ENCODE measurements at places on chromosomes 7 and 10.

GRCh38 chr7:23205577-23205908 is 23.7 kb downstream of the NUP42 start:
- no peak for DNase-seq

DNA sequence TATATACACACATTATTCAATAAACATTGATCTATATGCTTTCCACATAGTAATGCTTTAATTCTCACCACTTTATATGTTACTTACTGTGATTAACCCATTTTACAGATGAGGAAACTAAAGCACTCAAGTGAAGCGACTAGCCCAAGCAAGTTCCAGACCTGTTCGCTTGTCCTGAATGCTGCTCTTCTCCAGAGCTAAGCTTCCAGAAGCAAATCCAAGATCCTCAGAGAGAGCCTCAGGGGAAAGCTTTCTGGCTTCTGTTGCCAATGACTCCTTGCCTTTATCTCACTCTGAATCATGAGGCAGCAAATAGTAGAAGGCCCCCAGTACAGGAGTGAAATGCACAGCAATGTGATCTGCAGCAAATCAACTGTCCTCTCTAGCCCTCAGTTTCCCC is 32.2 kb downstream of the XPNPEP1 start:
- DNase-seq, result no peak

GRCh38 chr7:8190119-8190895 is 71.7 kb downstream of the ICA1 start:
- DNase-seq, result peak; percentile 57

- no peak for DNase-seq
These were observed 81.9 kb downstream of the NUDCD3 start for GRCh38 chr7:44408596-44408995.

GRCh38 chr7:120091807-120092206 is 181.2 kb upstream of the KCND2 start:
- no peak for DNase-seq

Measured in activated T-cell treated with anti-CD3 and anti-CD28 coated beads for 1 hour (primary cell).